ENCODE measurements at places on chromosomes 5 and 9.

DNA sequence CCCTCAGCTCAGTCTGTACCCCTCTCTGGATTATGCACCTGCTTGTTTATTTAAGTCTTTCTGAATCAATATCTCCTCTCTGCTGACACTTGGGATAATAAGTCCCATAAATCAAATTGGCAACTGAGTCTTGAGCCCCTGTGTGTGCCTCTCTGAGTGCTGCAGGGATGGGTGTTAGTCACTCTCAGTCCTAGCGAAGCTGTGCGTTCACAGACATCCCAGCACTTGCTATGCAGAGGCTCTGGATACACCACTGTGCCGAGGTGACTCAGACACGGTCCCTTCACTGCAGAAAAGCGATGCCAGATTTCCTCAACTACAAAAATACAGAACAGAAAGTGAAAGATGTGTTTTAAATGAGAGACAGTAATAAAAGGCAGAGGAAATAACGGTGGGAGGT is 4.1 kb upstream of the KCNMB1 start:
- no peak for DNase-seq

DNA sequence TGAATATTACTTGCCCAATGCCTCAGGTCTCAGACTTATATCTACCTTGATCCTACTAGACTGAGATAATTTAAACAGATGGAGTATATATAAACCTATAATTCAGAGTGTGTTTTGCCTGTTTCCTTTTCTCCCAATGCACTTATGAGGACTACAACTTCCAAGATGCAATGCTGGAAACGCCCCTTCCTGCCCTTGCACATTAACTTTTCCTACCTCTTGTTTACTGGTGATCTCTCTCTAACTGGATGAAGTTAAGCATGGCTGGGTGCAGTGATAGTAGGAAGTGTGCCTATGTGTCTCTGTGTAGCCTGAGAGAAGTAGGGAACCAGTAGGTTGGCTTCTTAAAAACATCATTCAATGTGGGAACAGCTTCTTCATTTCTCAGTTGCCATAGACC is 115.2 kb downstream of the SVEP1 start:
- no peak for DNase-seq

GRCh38 chr9:94900222-94901018 is 173.9 kb downstream of the AOPEP start:
- peak; percentile 69 for DNase-seq

GRCh38 chr9:136979769-136980587 is 2.7 kb downstream of the PTGDS start:
- DNase-seq = no peak

GRCh38 chr9:101465326-101465915 is 29.8 kb upstream of the ALDOB start:
- DNase-seq = no peak

DNA sequence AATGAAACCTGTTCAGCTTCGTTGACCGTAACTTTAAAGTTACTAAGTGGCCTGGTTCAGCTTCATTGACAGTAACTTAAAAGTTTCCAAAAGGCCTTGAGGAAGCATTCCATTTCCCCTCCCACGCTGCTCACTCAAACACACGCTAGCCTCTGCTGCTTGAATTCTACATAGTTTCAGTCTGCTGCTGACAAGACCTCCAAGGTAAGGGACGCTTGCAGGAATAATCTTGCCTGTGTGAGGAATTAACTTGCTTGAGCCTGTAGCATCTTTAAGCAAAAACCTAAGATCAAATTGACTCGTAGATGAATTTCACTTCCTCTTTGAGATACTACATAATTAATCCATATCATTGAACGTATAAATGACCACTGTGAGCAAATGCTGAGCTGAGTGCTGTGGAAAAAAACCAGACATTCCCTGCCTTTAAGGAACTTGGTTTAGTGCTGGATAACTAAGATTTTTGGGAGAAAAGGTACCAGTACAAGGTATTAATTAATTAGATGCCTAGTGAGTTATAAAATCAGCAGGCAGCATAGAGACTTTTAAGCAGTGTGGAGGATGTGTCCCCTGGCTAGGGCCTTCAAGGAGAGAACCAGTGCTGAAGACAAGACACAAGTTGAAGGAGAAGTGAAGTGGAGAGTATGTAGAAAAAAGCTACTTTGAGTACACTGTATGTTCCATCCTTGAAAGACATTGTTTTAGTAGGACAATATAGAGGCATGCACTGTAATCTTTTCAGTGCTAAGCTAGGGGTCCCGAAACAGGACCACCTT is 39.2 kb downstream of the GRAMD2B start:
- no peak for DNase-seq

DNA sequence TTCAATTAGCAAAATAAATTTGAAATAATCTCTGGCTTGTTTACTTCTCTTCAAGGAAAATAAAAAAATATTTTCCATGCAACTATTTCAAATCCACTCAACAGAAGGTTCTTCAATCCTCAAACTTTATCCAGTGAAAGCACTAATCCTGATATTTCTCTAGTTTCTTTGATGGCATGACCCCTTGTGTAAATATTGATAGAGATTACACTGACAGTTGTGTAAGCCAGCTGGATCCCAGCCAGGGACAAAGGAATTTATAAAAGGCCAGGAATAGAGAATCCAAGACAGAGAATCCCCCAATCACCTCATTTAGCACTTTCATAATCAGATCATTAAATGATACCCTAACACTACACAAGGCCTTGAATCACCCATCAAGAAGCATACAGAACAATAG is 135.2 kb downstream of the GNA14 start:
- no peak for DNase-seq

DNA sequence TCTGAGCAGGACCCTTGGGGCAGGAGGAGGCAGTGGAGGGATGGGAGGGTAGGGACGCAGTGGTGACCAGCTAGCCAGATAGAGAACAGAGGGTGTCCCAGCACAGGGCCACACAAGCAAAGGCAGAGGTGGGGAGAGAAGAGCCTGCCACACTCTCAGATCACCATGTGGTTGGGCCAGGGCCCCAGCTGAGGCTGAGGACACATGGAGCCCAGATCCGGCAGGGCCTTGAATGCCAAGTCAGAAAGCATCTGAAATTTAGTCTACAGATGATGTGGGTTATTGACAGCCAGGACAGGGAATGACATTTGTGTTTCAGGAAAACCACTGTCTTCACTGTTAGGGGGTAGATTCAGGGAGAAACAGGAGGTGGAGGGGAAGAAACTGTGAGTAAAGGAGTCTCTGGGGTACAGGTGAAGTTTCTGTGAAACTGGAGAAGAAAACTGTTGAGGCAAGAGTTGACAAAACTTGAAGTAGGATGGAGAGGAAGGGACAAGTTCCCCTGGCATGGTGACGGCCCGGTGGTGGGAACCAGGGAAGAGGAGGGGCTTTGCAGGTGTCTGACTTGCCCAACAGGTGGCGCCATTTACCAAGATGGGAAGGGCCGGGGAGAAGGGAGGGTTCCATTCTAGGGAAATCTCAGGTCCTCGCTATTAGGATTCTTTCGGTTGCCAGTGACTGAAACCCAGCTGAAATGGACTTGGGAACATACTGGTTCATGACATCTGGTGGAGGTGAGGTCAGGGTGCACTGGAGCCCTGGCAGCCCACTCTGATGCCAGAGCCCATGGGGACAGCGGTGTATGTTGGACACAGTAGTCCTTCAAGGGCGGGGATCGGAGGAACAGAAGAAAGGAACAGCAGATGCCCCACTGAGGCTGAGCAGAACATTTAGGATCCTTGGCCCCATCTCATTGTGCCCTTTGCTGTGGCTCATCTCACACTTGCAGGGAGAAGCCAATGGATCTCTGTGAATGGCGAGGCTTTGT is 100.1 kb downstream of the KCNIP1 start:
- peak; percentile 7 for DNase-seq

- no peak for DNase-seq
Measured at GRCh38 chr9:126038790-126039189, 287.8 kb upstream of the MVB12B start.

DNA sequence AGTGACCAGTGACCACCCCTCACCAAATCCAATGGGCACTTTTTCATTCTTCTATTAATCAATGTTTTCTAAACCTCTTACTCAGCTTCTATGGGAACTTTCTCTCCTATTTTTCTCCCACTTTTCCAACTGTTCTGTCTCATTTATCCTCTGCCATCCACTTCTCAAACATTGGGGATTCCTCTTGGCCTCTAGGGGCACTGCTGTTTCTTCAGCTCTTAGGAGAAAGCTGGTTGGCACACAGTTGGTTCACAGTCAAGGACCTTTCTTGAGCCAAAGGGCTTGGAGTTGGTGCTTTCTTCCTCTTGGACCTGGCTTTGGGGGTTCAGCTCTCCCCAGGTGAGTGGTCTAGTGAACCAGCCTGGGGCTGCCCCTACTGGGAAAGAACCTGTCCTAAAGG is 112.2 kb upstream of the LHFPL2 start:
- DNase-seq = no peak

GRCh38 chr5:78757269-78758053 is 108.9 kb upstream of the LHFPL2 start:
- peak; percentile 18 for DNase-seq

GRCh38 chr5:116605310-116606070 is 30.9 kb upstream of the SEMA6A start:
- no peak for DNase-seq

- DNase-seq = no peak
Measured at GRCh38 chr5:138385660-138386059, 33.2 kb downstream of the KDM3B start.

Measured in RCC 7860 (cell line).